Aortic smooth muscle cell (primary cell): ENCODE measurements at places on chromosomes 12 and 14. TPM values are rescaled to one million over a fixed set of nuclear protein-coding genes. Genes with fewer than 3 reads are reported as not detected.

Gene VEZT
- total RNA-seq, result 58.1 and 75.9 TPM in 2 replicates

Gene TUNAR
- total RNA-seq, result not detected in 2 replicates

Gene SVOP
- total RNA-seq, result not detected in 2 replicates

Gene RDH16
- 0.06 and 0.13 TPM in 2 replicates for total RNA-seq

Gene DBX2
- total RNA-seq, result not detected in 2 replicates

Gene INF2
- total RNA-seq, result 56.7 and 84.3 TPM in 2 replicates

Gene PRB3
- not detected in 2 replicates for total RNA-seq

Gene IFI27L1
- total RNA-seq, result 18.5 and 31.4 TPM in 2 replicates

Gene ALDH2
- total RNA-seq, result 16.1 and 23.4 TPM in 2 replicates

Gene WNT1
- total RNA-seq, result not detected in 2 replicates

Gene TDRD9
- 0.26 and 1.6 TPM in 2 replicates for total RNA-seq

Gene BATF
- 0.12 and 1.8 TPM in 2 replicates for total RNA-seq

Gene CMA1
- not detected in 2 replicates for total RNA-seq

Gene TAS2R31
- total RNA-seq, result 2.2 and 3.9 TPM in 2 replicates

Gene FOXM1
- total RNA-seq, result 8.5 and 9.3 TPM in 2 replicates

Gene SOAT2
- 0.19 and 0.26 TPM in 2 replicates for total RNA-seq

Gene LHX5
- not detected in 2 replicates for total RNA-seq

Gene STXBP6
- 0.13 TPM in 1 of 2 replicates, not detected in the other for total RNA-seq

Gene CCDC175
- not detected in 2 replicates for total RNA-seq

Gene KRT74
- total RNA-seq, result not detected in 2 replicates

Gene IL23A
- 0.12 TPM in 1 of 2 replicates, not detected in the other for total RNA-seq

Gene IRAK3
- total RNA-seq, result 9.1 and 10.2 TPM in 2 replicates

Gene EPYC
- not detected in 2 replicates for total RNA-seq

Gene C12orf75
- 40.2 and 86.0 TPM in 2 replicates for total RNA-seq

Gene TMEM119
- 5.8 and 16.1 TPM in 2 replicates for total RNA-seq
